Activated naive CD8-positive, alpha-beta T cell treated with anti-CD3 and anti-CD28 coated beads, Interleukin-2, amount 50 U/mL, for 24 hours (primary cell): ENCODE measurements at places on chromosomes 3 and 15.
A peak's percentile ranks its signal among the peaks of the same experiment; 100 is the strongest.

DNA sequence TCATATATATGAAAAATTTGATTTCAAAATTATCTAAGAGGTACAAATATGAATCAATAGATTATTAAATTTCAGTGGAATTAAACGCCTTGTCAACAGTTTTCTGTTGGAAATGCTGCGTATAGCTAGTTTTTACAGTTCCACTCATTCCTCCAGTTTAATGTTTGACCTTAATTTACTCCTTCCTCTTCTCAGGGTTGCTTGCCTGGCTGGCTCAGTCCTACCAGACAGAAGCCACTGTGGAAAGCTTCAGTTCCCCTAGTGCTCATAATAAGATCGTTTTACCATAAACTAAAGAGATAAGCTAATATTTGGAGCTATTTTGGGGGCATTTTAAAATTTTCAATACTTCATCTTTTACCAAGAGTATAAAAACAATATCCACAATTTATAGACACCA is 22.8 kb downstream of the EMC7 start:
- H3K4me1 ChIP-seq, result no peaks in the 10 kb centered on the region
- no peak overlapping the region for H3K4me3 ChIP-seq
- peaks cover 9% of the 10 kb centered on the region for H3K36me3 ChIP-seq
- no peak overlapping the region for H3K27ac ChIP-seq

DNA sequence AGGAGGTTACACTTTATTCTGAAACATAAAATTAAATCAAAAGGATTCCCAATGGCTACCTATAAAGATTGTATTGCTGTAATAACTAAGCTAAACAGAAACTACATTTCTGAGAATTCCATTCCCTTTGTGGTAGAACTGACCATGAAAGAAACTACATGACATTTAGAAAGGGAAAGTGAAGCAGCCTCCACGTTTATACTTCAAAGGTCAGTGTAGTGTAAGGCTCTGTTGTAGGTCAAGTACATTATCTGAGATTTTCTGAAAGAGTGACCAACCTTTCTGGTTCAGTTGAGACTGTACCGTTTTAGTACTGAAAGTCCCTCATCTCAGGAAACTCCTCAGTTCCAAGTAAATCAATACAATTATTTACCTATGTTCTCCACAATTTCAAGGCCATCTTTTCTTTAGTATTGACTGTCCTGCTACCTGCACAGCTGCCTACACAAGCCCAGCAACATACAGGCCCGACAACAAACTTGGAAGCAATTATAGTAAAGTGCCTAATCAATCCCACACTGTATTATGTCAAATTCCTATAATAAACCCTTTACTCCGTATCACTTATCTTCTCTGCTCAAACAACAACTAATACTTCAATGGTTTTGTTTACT is 343.0 kb downstream of the PLOD2 start:
- H3K27me3 ChIP-seq, result no peaks in the 10 kb centered on the region
- no peak overlapping the region for H3K4me3 ChIP-seq
- no peak overlapping the region for H3K27ac ChIP-seq
- H3K4me1 ChIP-seq, result no peaks in the 10 kb centered on the region
- H3K36me3 ChIP-seq, result no peaks in the 10 kb centered on the region

- peaks cover 2% of the 10 kb centered on the region for H3K27me3 ChIP-seq
- no peak overlapping the region for H3K4me3 ChIP-seq
- H3K27ac ChIP-seq, result no peak overlapping the region
- H3K36me3 ChIP-seq, result no peaks in the 10 kb centered on the region
- DNase-seq, result no peak
Measured at GRCh38 chr3:66858656-66859381, 139.3 kb upstream of the KBTBD8 start.

- H3K4me3 ChIP-seq, result no peak overlapping the region
- H3K27me3 ChIP-seq, result no peaks in the 10 kb centered on the region
- H3K27ac ChIP-seq, result no peak overlapping the region
- H3K36me3 ChIP-seq, result peaks cover 6% of the 10 kb centered on the region
- H3K4me1 ChIP-seq, result peaks cover 4% of the 10 kb centered on the region
- peak; percentile 85 for DNase-seq
Measured at GRCh38 chr15:89874926-89875564, 18.7 kb downstream of the AP3S2 start.

DNA sequence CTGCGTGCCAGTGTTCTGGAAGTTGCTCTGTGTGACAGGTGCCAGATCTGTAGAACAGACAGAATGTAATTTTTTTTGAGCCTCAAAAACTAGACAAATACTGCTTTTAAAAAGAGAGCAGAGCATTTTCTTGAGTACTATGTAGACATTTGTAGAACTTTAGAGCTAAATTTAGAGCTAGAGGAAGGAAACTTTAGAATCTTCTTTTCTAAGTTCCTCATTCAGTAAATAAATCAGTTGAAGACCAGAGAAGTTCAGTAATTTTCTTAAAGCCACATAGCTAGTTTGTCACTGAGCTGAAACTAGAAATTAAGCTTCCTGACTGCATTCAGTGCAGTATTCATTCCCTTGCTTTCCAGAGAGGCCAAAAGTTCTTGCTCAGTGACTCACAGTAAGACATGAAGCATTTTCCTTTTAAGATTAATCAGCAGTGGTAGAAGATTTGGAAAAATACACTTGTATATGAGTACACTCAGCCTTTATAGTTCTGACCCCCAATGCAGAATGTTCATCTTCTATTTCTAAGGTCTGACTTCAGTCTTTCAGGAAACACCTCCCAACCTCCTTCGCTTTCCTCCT is 83.6 kb upstream of the TSEN2 start:
- H3K27me3 ChIP-seq, result peaks cover 17% of the 10 kb centered on the region
- no peak for DNase-seq
- H3K4me3 ChIP-seq, result no peak overlapping the region
- H3K27ac ChIP-seq, result peak overlapping the region; percentile 57

GRCh38 chr15:69100821-69101220 is 59.6 kb upstream of the GLCE start:
- no peak overlapping the region for H3K27ac ChIP-seq
- peaks cover 2% of the 10 kb centered on the region for H3K27me3 ChIP-seq
- H3K4me3 ChIP-seq, result no peak overlapping the region
- H3K4me1 ChIP-seq, result peaks cover 13% of the 10 kb centered on the region
- H3K36me3 ChIP-seq, result no peaks in the 10 kb centered on the region

DNA sequence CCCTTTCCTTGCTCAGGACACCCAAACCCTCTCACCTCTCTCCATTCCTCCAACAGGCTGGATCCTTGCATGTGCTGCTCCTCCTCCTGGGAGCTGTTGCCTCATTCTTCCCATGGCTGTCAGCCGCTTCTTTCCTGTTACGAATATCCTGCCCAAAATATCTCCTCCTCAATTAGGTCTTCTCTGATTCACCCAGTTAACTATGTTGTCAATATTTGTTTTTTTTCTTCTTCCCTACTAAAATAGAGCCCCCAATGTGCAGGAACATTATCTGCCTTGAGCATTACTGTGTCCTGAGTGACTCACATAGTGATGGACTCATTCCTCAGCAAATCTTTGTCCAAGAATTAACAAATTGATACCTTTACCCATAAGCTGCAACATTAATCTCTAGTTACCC is 357.2 kb downstream of the CLSTN2 start:
- peaks cover 8% of the 10 kb centered on the region for H3K27me3 ChIP-seq
- H3K4me3 ChIP-seq, result no peak overlapping the region
- H3K27ac ChIP-seq, result no peak overlapping the region
- DNase-seq, result no peak
- H3K4me1 ChIP-seq, result no peaks in the 10 kb centered on the region

DNA sequence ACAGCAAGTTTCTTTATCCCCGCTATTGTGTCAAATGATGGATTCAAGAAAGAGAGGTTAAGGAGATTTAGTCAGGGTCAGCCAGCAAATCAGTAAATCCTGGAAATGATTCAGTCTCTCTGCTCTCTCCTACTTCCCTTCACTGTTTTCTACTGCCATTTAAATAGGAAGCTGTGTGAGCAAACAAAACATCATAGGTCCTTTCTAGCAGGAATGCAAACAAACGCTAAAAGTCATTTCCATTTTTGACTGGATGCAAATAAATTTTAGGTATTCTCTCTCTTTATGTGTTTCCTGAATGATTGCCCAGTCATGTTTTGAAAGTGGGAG is 299.4 kb upstream of the RORA start:
- H3K4me1 ChIP-seq, result no peaks in the 10 kb centered on the region
- H3K27ac ChIP-seq, result no peak overlapping the region
- H3K36me3 ChIP-seq, result no peaks in the 10 kb centered on the region
- H3K27me3 ChIP-seq, result peaks cover 2% of the 10 kb centered on the region
- H3K4me3 ChIP-seq, result no peak overlapping the region

- no peak overlapping the region for H3K4me3 ChIP-seq
- no peak overlapping the region for H3K27ac ChIP-seq
- H3K27me3 ChIP-seq, result no peaks in the 10 kb centered on the region
- no peak for DNase-seq
Measured at GRCh38 chr3:142623194-142623593, 27.0 kb downstream of the PLS1 start.

GRCh38 chr3:15726043-15726442 is 71.7 kb downstream of the ANKRD28 start:
- H3K36me3 ChIP-seq, result peaks cover 21% of the 10 kb centered on the region
- peaks cover 20% of the 10 kb centered on the region for H3K4me1 ChIP-seq
- peak overlapping the region; percentile 17 for H3K27ac ChIP-seq
- no peak overlapping the region for H3K4me3 ChIP-seq

GRCh38 chr3:24389108-24390090 is 105.3 kb downstream of the THRB start:
- H3K27me3 ChIP-seq, result no peaks in the 10 kb centered on the region
- H3K36me3 ChIP-seq, result no peaks in the 10 kb centered on the region
- H3K4me1 ChIP-seq, result no peaks in the 10 kb centered on the region
- no peak overlapping the region for H3K27ac ChIP-seq

DNA sequence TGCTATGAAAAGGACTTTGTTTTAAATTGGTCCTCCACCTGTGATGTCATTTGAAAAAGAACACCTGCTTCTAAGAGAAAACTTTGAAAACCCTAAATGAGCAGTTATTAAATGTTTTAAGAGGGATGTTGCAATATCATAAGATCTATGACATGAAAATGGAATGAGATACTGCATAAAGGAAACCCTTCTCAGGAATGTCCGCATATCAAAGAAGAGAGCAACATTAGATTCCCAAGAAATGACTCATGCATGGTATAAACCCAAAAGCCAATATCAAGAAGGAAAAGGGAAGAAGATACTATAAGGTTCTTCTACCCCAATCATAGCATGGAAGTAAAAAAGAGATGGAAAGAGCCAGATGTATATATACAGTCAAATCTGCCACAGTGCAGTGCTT is 627.5 kb upstream of the LMCD1 start:
- H3K4me1 ChIP-seq, result peaks cover 25% of the 10 kb centered on the region
- H3K27ac ChIP-seq, result no peak overlapping the region
- H3K4me3 ChIP-seq, result no peak overlapping the region
- no peak for DNase-seq
- no peaks in the 10 kb centered on the region for H3K36me3 ChIP-seq
